ENCODE measurements at places on chromosomes 16 and 17. TPM values are rescaled to one million over a fixed set of nuclear protein-coding genes. Genes with fewer than 3 reads are reported as not detected.

GRCh38 chr16:24766057-24766456 lies 36.6 kb downstream of the TNRC6A start:
- DNase-seq: no peak

- no peak for DNase-seq
These were observed 21.6 kb downstream of the PRKCB start for GRCh38 chr16:23857256-23857880.

- no peak for DNase-seq
These were observed 58.4 kb downstream of the EPN2 start for GRCh38 chr17:19295473-19296135.

- DNase-seq: no peak
These were observed 26.7 kb downstream of the CDH11 start for GRCh38 chr16:65095090-65095728.

DNA sequence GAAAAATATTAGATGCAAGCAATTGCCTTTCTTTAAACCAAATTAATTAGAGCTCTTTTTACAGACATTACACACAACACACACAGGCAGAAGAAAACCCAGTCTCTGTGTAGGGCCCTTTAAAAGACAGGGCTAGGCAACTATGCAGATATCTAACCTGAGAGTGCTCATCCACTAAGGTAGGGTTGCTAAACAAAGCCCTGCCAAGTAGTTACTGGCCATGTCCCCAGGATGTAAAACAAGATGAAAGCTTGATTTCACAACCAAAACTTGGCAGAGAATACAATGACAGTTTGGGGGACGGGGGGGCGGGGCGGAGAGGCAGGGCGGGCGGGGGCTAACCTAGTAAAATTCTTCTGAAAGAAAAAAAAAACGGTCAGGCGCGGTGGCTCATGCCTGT lies 669.0 kb upstream of the CA10 start:
- DNase-seq: no peak

GRCh38 chr17:58968426-58969061 lies 138.1 kb downstream of the TRIM37 start:
- DNase-seq: no peak

DNA sequence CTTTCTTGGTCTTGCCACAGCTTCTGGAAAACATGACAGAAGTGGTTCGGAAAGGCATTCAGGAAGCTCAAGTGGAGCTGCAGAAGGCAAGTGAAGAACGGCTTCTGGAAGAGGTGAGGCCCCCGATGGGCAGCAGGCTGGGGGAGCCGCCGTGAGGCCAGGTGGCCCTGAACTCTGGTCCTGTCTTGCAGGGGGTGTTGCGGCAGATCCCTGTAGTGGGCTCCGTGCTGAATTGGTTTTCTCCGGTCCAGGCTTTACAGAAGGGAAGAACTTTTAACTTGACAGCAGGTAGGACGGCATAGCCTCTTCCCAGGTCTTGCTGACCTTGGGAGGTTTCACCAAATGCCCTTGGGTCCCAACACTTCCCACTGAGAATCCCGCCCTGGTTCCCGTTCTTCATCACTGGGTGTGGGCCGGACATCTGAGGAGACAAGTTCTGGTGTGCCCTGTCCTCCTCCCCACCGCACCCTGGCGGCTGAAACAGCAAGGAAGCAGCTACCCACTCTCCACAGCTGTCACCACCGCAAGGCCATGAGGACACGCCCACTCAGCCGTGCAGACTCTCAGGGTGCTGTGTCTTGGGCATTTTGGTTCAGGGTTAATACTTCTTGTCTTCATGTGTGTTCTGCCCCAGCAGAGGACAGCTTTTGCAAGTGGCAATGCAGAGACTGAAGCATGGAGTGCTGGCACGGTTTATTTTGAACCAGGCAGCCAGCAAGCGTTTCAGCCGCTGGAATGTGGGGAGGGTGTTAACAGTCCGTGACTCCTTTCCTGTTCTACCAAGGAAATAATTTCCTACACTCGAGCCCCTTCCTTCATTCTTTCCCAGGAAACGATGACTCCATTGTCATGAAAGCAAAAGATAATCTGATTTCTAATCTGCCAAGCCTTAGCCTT lies 21.4 kb downstream of the NTAN1 start:
- DNase-seq: no peak

GRCh38 chr17:68533887-68534694 lies 21.9 kb downstream of the PRKAR1A start:
- peak; percentile 18 for DNase-seq

DNA sequence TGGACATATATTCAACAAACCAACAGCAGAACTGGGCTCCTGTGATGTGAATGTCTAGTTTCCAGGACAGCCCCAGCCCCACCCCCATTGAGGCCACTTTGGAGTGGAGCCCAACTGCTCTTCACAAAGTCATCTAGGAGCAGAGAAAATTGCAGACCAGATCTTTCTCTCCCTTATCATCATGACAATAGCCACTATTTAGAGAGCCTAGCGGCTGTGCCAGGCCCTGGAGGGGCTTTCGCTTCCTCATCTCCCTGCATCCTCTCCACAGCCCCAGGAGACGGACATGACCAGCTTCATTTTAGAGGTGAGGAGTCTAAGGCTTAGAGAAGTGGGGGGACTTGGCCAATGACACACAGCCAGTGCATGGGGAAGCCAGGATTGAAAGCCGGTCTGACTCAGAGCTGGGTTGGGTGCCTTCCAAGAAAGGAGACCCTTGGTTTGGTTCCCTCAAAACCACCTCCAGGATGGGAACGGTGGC lies 1.4 kb downstream of the PRSS8 start:
- no peak for DNase-seq

DNA sequence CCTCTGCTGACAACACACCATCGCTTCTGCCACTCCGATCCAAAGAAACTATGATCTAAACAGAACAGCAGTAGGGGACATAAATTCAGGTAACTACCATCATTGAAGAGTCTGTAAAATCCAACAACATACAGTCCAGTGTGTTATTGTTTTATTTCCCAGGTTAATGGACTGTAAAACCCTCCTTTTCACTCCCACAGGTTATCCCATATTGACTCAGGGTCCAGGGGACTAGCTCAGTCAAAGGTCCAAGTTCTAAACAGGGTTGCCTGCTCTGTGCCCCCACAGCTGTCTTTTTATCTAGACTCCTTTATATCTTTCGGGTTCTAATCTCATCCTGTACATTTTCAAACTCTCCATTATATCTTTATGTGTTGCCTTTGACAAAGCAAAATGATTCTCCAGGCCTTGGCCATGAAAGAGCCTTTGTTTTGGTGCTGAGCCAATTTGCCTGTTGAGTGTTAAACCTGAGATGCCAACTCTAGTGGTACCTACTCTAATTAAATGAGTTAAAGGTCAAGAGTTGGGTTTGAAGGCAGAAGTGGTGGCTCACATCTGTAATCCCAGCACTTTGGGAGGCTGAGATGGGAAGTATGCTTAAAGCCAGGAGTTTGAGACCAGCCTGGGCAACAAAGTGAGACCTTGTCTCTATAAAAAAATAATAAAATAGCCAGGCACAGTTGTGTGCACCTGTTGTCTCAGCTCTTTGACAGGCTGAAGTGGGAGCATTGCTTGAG lies 80.5 kb downstream of the SNX11 start:
- DNase-seq: no peak

- DNase-seq: no peak
These were observed 23.4 kb upstream of the RBFOX3 start for GRCh38 chr17:79633993-79634813.

GRCh38 chr16:67477960-67478554 lies 2.9 kb downstream of the ATP6V0D1 start:
- no peak for DNase-seq

DNA sequence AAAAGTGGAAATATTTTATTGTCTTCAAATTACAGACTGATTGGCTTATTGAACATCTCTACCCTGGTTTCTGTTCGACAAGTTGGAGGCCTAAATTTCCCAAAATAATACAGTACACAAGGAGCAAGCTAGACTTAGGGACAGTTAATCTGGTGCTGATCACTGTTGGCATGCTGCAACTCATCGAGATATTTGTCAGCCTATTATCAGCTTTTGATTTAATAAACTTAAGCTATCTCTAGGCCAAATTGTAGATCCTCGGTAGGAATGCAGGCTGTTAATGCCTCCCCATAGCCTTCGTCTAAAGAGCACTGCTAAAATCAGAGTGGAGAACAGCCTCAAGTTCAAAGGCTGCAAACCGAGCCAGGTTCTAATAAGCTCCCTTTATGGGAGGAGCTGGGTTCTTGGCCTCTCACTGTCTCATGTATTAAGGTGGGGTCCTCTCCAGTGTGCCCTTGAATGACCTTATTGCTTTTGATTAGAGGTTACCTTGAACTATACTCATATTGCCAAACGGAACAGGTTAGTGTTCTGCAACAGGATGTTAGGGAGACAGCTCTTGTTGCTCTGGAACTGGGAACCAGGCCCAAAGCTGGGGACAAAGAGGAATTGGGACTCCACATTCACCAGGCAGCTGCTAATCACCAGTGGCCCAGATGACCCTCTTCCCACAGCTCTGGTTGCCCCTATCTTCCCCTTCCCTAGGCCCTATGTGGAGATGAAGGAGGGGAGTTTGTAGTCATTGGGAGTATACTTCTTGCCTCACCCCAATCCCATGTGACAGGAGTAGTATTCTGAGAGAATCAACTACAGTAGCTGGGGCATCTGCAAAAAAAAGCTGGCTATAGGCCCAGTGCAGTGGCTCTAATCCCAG lies 69.5 kb upstream of the NOL11 start:
- no peak for DNase-seq

DNA sequence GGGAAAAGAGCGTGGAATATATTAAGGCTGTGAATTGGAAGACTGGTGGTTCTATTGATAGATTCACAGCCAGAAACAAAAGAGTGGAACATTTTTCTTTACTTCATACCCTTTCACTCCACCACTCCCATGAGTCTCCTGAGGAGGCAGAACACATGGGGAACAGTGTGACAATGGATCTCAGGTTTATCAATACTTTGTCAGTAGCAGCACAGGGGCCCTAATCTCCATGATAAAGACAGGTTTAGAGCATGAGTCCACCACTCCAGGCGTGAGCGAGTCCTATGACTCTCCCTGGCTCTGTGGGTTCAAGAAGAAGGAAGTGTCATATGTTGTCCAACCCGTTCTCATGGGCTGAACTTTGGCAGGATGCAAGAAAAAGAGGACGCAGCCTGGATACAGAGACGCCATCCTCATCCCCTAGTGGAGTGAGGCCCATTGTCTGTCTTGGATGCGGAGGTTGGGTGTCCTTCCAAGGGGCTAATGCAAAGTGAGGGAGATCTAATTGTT lies 361.2 kb downstream of the TMEM114 start:
- DNase-seq: no peak

- DNase-seq: no peak
These were observed 249.8 kb upstream of the MAF start for GRCh38 chr16:79850348-79850747.

- no peak for DNase-seq
These were observed 18.4 kb upstream of the ZNF594 start for GRCh38 chr17:5210091-5210490.

GRCh38 chr16:29996766-29997250 lies 767 bp downstream of the INO80E start:
- no peak for DNase-seq

GRCh38 chr16:23401139-23401538 lies 51.9 kb downstream of the COG7 start:
- DNase-seq: no peak

DNA sequence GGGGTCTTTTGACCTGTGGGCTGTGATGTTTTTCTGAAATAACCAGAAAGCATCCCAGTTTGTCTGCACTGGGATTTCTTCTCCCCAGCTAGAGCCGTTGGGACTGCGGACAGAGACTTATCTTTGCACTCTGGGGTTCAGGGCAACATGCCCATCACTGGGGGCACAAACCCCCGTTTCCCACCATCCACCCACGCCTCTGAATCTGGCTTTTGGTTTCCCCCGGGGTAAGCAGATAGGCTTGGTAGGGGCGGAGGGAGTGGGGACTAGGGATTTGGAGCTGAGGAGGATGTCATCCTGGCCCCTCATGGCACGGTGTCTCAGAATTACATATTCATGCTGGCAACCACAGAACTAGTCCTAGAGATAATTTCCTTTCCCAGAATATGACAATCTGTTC lies 68.6 kb downstream of the CCDC182 start:
- DNase-seq: no peak

DNA sequence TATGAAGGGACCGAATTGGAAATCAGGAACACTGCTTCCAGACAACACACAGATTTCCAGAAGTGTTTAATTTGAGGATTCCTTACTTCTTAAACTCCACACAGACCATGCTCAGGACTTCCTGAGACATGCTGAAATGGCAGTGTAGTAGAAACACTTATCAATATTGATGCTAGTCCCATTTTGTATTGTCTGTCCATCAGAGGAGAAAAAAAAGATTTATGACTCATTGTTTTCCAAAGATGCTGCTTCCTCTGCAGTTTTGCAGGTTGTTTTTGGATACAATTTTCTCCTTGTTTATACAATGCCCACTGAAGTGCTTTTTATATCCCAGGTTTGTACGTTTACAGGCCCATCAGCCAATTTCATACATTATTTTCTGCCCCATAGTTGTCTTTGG lies 68.3 kb upstream of the TANC2 start:
- DNase-seq: no peak

DNA sequence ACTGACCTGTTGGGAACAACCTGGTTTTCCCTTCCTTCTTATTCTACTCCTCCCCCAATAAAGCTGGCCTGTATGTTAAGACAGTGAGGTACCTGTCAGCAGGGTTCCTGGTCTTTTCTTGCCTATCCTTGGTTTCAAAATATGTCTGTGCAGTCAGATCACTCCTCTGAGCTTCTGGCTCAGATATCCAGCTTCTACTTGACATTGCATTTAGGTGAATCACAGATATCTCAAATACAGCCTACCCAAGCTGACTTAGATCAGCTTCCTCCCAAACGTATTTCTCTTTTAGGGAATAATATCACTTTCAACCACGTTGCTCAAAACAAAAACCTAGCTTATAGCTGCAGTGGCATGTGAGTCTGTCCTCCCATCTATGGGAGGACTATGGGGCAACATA lies 48.7 kb downstream of the TEX14 start:
- DNase-seq: peak; percentile 73

- no peak for DNase-seq
These were observed 34.8 kb upstream of the FBXO47 start for GRCh38 chr17:39001703-39002637.

DNA sequence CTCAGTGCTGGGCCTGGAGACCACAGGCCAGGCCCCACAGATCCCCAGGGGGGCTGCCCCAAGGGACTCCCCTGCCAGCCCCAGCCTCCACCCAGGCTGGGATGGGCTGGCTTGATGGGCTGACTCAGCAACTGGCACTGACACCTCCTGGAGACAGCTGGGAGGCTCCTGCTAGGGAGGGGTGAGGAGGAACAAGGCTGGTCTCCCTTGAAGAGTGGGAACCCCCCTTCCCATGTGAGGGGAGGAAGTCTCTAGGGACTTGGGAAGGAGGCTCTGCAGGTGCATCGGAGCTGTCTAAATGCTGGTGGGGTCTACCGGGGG lies 10.4 kb downstream of the NHERF1 start:
- DNase-seq: peak; percentile 89

Gene TP53TG3C
- not detected for total RNA-seq

Gene COX10
- total RNA-seq: 31.0 TPM

Gene NACA2
- not detected for total RNA-seq

Gene ANKFN1
- not detected for total RNA-seq

Gene TBC1D3C
- total RNA-seq: not detected

Gene CNTNAP4
- total RNA-seq: not detected

Gene PNMT
- total RNA-seq: not detected

Gene IGF2BP1
- total RNA-seq: 16.0 TPM

Gene CX3CL1
- total RNA-seq: 0.88 TPM

Gene CNTD1
- 0.29 TPM for total RNA-seq

Gene TP53TG3B
- total RNA-seq: not detected
